MV-4-11 (cell line): ENCODE measurements at places on chromosomes 5 and 9.

DNA sequence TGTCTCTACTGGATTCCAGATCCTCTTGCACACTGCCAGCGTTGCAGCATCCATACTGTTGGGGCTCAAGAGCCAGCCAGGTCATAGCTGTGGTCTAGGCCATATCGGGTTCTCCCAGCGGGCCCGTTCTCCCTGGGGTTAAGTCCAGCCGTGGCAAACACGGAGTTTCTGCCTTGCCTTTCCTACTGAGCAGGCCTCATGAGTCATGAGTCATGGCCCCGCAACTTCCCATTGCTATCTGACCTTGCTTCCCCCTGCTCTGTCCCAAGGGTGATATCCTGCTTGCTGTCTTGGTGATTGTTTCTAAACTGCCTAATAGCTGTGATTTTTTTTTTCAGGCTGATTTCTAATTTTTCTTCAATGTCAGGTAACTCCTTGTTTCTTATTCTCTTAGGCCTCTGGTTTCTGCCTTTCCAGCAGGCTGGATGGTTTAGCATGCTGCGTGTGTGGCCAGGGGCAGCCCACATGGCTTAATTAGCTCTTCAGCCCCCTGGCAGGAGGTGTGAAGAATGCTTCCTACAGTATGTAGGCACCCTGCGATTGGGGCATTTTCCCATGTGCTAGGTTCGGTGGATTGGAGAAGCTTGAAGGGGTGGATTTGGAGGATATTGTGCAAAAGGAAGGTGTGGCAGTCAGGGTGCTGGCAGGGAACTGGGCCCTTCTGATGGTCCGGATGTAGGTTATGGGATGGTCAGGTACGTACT is 18.7 kb downstream of the DAPK1 start:
- peak; percentile 91 for DNase-seq

DNA sequence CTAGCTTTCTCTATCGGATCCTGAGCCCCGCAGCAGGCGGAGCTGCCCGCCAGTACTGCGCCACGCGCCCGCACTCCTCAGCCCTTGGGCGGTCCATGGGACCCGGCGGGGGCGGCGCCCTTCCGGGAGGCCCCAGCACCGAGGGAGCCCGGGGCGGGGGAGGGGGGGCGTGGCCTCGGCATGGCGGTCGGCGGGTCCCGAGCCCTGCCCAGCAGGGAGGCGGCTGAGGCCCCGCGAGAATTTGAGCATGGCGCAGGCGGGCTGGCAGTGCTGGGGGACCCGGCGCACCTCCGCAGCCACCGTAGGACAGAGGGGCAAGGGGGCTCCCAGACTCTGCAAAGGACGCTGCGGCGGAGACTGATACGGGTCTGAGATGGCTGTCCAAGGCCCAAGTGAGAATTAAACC is 6.8 kb downstream of the ZDHHC11B start:
- DNase-seq: no peak

DNA sequence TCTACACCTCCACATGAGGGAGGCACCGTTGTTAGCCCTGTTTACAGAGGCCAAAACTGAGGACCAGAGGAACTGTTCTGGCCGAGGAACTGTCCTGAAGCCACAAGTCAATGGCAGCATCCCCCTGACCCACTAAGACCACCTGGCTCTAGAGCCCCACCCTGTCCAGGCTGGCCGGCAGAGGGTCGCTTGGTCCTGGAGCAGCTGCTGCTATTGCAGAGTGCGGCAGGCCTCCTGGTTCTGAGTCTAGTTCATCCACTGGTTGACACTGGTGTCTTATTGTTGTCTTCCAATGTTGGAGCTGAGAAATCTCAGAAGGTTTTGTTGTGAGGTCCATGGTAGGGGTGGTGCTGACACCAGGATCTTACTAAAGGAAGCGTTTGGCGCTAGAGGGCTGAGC is 26.6 kb upstream of the ANGPTL2 start:
- no peak for DNase-seq

DNA sequence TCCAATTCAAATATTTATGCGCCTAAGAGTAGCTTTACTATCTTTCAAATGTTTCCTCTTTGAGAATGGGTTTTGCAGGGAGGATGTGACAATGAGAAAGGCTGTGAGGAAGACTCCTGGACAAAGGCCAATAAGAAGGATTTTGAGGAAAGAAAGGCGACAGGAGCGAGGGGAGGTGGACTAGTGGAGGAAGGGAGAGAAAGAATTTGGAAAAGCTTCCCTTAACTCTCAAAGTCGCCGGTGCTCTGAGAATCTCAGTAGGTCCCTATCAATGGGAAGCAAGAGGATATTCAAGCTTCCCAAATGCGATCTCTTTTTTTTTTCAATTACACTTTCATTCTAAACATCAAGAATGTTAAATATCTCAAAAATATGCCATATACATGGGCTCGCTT is 2.8 kb upstream of the CDC20B start:
- DNase-seq: no peak

DNA sequence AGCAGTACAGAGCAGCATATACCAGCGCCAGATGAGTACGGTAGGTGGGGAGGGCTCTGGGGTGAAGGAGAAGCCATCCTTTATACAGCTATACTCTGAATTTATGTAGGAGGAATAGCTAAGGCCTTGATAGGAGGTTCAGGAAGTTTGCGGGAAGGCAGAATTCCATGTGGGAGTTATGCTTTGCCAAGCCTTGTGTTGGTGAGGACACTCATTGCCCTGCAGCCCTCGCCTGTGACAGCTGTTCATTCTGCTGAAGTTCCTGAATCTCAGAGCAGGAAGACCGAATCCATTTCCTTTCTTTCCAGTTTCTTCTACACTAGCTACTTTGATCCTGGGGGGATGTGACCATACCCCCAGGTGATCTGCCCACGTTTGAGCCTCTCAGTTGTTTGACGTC is 7.7 kb downstream of the MFAP3 start:
- DNase-seq: no peak

DNA sequence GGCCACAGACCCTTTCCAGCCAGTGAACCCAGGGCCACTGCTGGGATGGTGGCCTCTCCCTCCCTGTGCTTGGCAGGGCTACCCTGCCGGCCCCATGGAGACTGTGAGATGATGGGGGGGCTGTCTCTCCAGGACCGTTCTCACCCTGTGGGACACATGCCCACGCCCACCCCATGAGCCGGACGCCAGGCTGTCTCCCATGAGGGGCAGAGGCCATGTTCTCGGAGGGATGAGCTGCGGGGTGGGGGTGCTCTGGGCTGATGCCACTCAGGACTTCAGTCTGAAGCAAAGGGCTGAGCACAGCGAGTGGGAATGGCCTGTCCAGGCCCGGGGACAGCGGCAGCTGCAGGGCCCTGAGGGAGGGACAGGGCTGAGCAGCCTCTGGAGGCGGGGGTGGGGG is 88.9 kb downstream of the KCNT1 start:
- DNase-seq: no peak

DNA sequence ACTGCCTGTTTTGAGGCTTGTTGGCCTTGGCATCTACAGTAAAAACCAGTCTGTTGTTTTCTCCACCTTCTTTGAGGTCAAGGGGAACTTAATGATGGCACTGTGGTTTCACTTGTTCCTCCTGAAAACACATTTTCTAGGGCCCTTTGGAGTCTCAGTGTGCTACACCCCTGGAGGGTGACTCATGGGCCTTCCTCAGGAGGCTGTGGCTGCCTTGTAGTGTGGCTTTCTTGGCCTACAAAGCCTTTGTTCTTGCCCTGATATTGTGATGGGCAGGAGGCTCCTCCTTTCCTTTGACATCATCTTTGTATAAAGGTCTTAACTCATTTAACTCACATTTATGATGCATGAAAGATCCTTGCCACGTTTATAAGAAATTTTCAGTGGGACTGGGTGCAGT is 56.3 kb upstream of the GPBP1 start:
- peak; percentile 88 for DNase-seq
